ENCODE measurements at places on chromosomes 11 and 22.

DNA sequence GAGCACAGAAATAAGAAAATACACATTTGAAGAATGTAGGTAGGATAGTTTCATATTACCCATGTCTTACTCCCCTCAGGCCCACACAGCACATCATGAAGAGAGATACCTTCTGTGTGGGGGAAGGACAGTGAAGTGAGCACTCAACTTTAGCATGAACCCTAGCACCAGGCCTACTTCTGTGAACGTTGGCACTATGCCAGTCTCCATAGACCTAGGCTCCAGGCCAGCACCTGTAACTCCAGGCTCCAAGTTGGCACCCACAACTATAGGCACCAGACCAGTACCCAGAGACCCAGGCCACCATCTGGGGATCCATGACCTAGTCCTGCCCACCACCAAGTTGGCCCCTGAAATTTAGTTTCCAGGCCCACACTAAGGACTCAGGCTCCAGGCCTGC is 410.9 kb downstream of the INSC start:
- DNase-seq, result no peak

GRCh38 chr11:69153661-69154060 is 2.1 kb upstream of the SMIM38 start:
- DNase-seq, result no peak

- no peak for DNase-seq
Measured at GRCh38 chr11:86440843-86441242, 66.2 kb downstream of the CCDC81 start.

- DNase-seq, result no peak
Measured at GRCh38 chr11:84234462-84235202, 948.5 kb upstream of the CCDC90B start.

DNA sequence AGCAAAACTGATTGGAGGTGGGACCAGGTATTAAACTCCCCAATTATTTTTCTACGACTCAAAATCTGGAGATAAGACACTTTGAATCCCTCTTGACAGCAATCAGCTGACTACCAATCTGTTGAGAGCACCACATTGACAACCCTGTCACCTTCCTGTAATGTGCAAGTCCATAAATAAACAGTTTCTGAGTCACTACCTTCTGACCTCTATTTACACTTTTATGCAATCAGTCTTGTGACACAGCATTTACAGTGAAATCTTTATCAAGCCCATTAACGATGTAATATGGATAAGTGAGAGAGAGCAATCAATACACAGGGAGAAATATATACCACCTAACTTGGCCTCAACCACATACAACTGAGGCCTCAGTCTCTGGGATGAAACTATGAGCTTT is 283.7 kb upstream of the ANO5 start:
- DNase-seq, result no peak

Measured in NCI-H446 (cell line).